Body of pancreas (tissue), 4 donors: ENCODE measurements at places on chromosomes 12 and 14. TPM values are rescaled to one million over a fixed set of nuclear protein-coding genes. Genes with fewer than 3 reads are reported as not detected.

DNA sequence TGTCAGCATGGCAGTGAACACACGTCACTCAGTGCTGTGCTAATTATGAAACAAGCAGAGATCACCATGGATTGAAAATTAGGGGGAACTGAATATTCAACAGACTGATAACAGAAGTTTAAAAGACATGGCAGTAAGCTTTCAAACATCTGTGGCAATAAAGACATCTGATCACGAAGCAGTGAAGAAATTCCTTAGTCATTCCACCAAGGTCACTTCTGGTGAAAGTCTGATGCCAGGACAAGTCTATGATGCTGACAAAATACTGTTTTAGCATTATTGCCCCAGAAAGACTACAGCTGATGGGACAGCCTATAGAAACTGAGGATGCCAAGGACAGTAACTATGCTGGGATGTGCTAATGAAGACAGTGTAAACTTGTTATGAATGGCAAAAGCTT, 126.9 kb upstream of the RBM19 start:
- no peak for DNase-seq
- no peaks in the 10 kb centered on the region for H3K27me3 ChIP-seq
- H3K27ac ChIP-seq, result no peak overlapping the region
- no peaks in the 10 kb centered on the region for H3K4me1 ChIP-seq
- H3K4me3 ChIP-seq, result no peak overlapping the region
- no peaks in the 10 kb centered on the region for H3K36me3 ChIP-seq

SLC4A8 gene
- 2.3 TPM for total RNA-seq

DNA sequence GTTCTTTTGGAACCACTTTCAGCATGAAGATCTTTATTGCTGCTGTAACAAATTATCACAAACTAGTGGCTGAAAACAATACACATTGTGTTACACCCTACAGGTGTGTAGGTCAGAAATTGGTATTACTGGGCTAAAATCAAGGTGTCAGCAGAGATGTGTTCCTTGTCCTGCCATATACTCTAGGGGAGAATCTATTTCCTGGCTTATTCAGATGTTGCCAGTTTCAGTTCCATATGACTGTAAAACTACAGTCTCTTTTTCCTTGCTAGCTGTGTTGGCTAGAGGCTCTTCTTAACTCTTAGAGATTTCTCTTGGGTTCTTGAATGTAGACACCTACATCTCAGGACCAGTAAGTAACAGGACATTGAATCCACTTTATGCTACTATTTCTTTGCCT, 215.6 kb upstream of the PPFIA2 start:
- H3K4me3 ChIP-seq, result no peak overlapping the region
- no peaks in the 10 kb centered on the region for H3K36me3 ChIP-seq
- H3K4me1 ChIP-seq, result no peaks in the 10 kb centered on the region
- no peak overlapping the region for H3K27ac ChIP-seq

DNA sequence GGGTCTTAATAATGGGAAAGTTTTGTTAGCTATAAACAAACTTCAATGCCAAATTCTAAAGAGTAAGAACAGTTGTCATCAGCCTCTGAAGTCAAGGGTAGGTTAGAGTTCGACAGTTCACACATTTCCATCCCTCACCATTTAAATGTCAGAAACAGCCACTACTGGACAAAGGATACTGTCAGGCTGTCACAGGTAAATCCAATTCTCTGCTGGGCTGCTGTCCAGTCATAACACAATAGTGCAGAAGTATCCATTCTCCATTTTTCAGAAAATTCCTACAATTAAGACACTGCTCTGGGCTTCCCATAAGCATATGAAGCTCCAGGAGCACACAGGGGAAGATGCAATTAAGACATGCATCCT, 221.4 kb downstream of the RPS29 start:
- H3K27ac ChIP-seq, result no peak overlapping the region
- H3K4me1 ChIP-seq, result no peaks in the 10 kb centered on the region
- H3K27me3 ChIP-seq, result no peaks in the 10 kb centered on the region
- DNase-seq, result no peak

MYF5 gene
- not detected for total RNA-seq

GRCh38 chr14:27686137-27686536, 1080.5 kb upstream of the FOXG1 start:
- H3K4me3 ChIP-seq, result no peak overlapping the region
- no peaks in the 10 kb centered on the region for H3K27me3 ChIP-seq
- no peak overlapping the region for H3K27ac ChIP-seq
- no peaks in the 10 kb centered on the region for H3K4me1 ChIP-seq
- DNase-seq, result no peak

DNA sequence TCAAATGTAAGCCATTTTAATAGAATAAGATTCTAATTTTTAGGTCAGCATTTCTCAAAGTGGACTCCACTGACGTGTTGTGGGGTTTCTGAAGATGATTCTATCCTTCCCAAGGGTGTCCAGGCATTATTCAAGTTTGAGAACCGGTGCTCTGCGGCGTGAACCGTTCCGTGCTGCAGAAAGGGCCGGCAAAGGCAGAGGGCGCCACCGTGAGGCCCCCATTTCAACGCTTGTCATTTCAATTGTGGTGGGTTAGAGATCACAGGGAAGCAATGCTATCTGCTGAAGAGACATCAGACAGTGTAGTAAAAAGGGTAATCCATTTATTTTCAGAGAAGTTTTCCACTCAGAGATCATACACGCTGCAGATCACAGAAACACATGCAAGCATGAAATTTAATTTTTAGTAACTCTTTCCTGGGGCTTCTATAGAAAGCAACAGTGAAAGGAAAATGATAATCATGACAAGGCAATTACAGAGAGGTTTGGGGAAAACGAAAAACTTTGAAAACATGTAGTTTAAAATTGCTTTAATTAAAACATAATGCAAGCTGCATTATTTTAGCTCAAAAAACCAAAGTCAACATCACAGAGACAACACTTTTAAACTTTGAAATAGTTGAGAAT, 201.7 kb downstream of the EXOC5 start:
- no peaks in the 10 kb centered on the region for H3K27me3 ChIP-seq
- H3K4me3 ChIP-seq, result no peak overlapping the region
- no peak overlapping the region for H3K27ac ChIP-seq

KRT7 gene
- total RNA-seq, result 69.2 TPM

DNA sequence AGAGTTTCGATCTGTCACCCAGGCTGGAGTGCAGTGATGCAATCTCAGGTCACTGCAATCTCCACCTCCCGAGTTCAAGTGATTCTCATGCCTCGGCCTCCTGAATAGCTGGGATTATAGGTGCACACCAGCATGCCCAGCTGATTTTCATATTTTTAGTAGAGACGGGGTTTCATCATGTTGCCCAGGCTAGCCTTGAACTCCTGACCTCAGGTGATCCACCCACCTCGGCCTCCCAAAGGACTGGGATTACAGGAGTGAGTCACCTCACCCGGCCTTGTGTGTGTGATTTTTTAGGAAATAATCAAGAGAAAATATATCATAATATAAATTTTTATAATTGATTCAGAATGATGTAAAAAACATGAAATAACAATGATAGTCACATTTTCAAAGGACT, 1231.4 kb downstream of the GALC start:
- DNase-seq, result no peak
- no peaks in the 10 kb centered on the region for H3K36me3 ChIP-seq
- no peak overlapping the region for H3K4me3 ChIP-seq
- H3K27ac ChIP-seq, result no peak overlapping the region
- H3K4me1 ChIP-seq, result no peaks in the 10 kb centered on the region
- H3K27me3 ChIP-seq, result no peaks in the 10 kb centered on the region

DNA sequence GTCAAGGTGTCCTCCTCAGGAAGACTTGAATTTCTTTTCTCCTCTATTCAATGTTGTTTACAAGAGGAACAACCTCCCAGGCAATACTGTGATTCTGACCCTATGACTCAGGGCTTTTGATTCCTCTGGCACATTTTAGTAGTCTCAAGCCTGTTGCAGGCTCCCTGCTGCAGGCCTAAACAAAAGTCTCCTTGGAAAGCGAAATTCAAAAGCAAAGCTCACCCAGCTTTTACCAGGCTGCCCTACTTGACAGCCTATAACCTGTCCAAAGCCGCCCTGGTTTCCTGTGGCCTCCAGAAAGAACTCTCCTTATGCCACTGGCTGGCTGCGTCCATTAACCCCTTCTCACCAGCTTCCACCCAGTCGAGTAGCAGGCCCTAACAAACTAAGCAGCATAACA, 11.6 kb downstream of the FGD6 start:
- H3K36me3 ChIP-seq, result no peaks in the 10 kb centered on the region
- H3K27ac ChIP-seq, result peak overlapping the region; percentile 9
- no peak overlapping the region for H3K4me3 ChIP-seq
- no peak for DNase-seq
- peaks cover 43% of the 10 kb centered on the region for H3K4me1 ChIP-seq

DNA sequence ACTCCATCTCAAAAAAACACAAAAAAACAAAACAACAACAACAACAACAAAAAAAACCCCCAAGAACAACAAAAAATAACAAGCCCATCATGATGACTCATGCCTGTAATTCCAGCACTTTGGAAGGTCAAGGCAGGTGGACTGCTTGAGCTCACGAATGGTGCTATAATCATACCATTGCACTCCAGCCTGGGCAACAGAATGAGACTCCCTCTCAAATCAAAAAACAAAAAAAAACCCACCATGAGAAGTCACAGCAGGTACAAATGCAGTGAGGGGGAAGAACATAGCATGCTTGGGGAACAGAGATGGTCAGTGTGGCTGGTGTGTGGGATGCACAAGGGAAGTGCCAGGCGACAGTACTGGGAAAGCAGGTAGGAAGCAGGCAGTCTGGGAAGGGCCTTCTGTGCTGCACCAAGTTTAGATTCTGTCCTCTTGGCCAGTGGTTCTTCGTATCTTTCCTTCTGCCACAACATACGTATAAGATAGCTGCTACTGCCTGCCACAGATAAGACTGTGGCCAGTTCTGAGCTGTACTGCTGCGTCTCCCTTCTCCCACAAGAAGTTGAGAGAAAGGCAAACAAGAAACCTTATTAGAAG, 28.0 kb downstream of the ATG14 start:
- H3K27me3 ChIP-seq, result no peaks in the 10 kb centered on the region
- H3K36me3 ChIP-seq, result no peaks in the 10 kb centered on the region
- no peak for DNase-seq

DNA sequence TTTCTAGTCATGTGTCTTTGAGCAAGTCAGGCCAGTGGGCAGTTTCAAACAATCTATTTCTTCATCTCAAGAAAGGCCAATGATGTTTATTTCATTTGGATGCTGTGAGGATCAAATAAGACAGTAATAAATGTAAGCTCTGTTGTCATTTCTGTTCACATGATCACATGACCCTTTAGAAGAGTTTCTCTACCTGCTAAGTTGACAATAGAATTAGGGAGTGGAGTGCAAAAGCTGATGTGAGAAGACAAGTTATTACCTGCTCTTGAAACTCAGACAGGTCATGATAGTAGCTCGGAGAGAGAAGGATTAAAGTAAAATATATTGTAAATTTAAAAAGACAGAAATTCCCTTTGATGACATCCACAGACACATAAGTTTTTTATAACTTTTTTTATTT, 37.3 kb upstream of the DCN start:
- no peaks in the 10 kb centered on the region for H3K27me3 ChIP-seq
- H3K4me1 ChIP-seq, result no peaks in the 10 kb centered on the region
- no peak overlapping the region for H3K4me3 ChIP-seq
- no peak for DNase-seq

DNA sequence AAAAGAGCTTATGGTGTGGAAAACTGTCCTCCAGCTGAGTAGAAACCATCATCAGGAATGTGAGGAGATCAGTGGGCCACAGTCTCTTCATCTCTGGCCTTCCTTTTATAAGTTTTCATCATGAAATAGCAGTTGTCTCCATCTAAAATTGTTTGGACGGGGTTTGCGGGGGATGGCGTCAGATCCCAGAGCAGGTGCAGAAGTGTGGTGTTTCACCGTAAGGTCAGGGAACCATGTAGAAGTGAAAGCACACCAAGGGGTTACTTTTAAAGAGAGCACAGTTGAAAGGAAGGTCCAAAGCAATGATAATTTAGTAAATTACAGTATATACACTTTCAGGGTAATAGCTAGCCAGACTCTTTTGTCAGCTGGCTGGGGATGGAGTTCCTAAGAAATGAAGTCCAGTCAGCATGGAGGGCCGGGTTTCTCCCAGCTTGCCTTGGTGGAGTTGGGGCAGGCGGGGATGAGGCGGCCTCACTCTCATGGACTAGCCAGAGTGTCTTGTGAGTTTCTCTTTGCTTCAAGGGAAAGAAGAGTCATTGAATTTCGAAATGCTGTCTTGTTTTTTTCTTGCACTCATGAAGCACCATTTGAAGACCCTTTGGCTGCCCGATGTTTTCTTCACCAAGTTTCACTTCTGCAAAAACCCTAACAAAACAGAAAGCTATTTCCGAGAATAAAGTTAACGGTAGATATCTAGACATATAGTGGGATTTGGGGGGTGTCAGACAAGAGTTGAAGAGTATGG, 100.6 kb downstream of the ETV6 start:
- no peaks in the 10 kb centered on the region for H3K36me3 ChIP-seq
- no peak overlapping the region for H3K27ac ChIP-seq
- no peaks in the 10 kb centered on the region for H3K27me3 ChIP-seq
- H3K4me3 ChIP-seq, result no peak overlapping the region
- DNase-seq, result no peak
- H3K4me1 ChIP-seq, result peaks cover 24% of the 10 kb centered on the region

GRCh38 chr14:74510959-74511409, 17.4 kb downstream of the ISCA2 start:
- H3K4me1 ChIP-seq, result no peaks in the 10 kb centered on the region
- no peaks in the 10 kb centered on the region for H3K27me3 ChIP-seq
- no peaks in the 10 kb centered on the region for H3K36me3 ChIP-seq
- DNase-seq, result no peak
